Hair follicular keratinocyte (primary cell): ENCODE measurements at places on chromosomes 16 and 17. TPM values are rescaled to one million over a fixed set of nuclear protein-coding genes. Genes with fewer than 3 reads are reported as not detected.

Gene TSC2
- total RNA-seq: 22.3 and 23.4 TPM in 2 replicates

Gene ABCC12
- not detected in 2 replicates for total RNA-seq

Gene ATP2A3
- total RNA-seq: 0.27 and 0.62 TPM in 2 replicates

Gene NXPH3
- 0.08 and 0.38 TPM in 2 replicates for total RNA-seq

Gene NPTX1
- total RNA-seq: 0.08 and 0.15 TPM in 2 replicates

Gene GOSR1
- total RNA-seq: 16.3 and 17.8 TPM in 2 replicates

Gene PRR15L
- total RNA-seq: not detected in 2 replicates

Gene NHERF2
- total RNA-seq: 7.6 and 7.9 TPM in 2 replicates

Gene UTS2R
- total RNA-seq: not detected in 2 replicates

Gene SLC9A5
- total RNA-seq: 0.65 and 1.2 TPM in 2 replicates

Gene SLC12A3
- total RNA-seq: 0.08 TPM in 1 of 2 replicates, not detected in the other

Gene FOXC2
- 0.49 TPM in 1 of 2 replicates, not detected in the other for total RNA-seq

Gene PYDC1
- total RNA-seq: not detected in 2 replicates

Gene MBTD1
- 1.9 and 3.9 TPM in 2 replicates for total RNA-seq

Gene JPH3
- not detected in 2 replicates for total RNA-seq

Gene LRRC3C
- not detected in 2 replicates for total RNA-seq

Gene LGALS9B
- total RNA-seq: 0.78 and 3.1 TPM in 2 replicates

Gene ABCC6
- not detected in 2 replicates for total RNA-seq

Gene OR2C1
- not detected in 2 replicates for total RNA-seq

Gene FN3K
- 0.34 and 1.0 TPM in 2 replicates for total RNA-seq

Gene KCNH6
- total RNA-seq: not detected in 2 replicates

Gene SYNGR3
- 0.68 and 5.4 TPM in 2 replicates for total RNA-seq

Gene SLC16A6
- 0.04 TPM in 1 of 2 replicates, not detected in the other for total RNA-seq

Gene DOC2B
- not detected in 2 replicates for total RNA-seq

Gene SDK2
- total RNA-seq: 8.5 and 24.7 TPM in 2 replicates

Gene CTF1
- 0.57 and 4.2 TPM in 2 replicates for total RNA-seq

Gene TBC1D3H
- total RNA-seq: not detected in 2 replicates

Gene FLOT2
- 94.7 and 97.4 TPM in 2 replicates for total RNA-seq

Gene CCDC144A
- 0.38 and 0.70 TPM in 2 replicates for total RNA-seq

Gene TRPV2
- total RNA-seq: 2.0 TPM in 1 of 2 replicates, not detected in the other

Gene CA5A
- total RNA-seq: not detected in 2 replicates

Gene CCL1
- total RNA-seq: not detected in 2 replicates

Gene UBE2I
- 46.2 and 58.3 TPM in 2 replicates for total RNA-seq

Gene PPM1E
- under 0.01 and 0.04 TPM in 2 replicates for total RNA-seq

Gene KRTAP9-8
- total RNA-seq: not detected in 2 replicates

Gene RHBDF1
- 15.0 and 31.4 TPM in 2 replicates for total RNA-seq

Gene MT1E
- 18.8 and 161 TPM in 2 replicates for total RNA-seq

Gene ZSWIM7
- total RNA-seq: 15.6 and 20.3 TPM in 2 replicates

Gene SLC5A10
- total RNA-seq: not detected in 2 replicates

Gene DCXR
- 118 and 135 TPM in 2 replicates for total RNA-seq

Gene ST6GALNAC2
- 62.4 and 139 TPM in 2 replicates for total RNA-seq

Gene KRTAP1-5
- not detected in 2 replicates for total RNA-seq

Gene PRSS27
- total RNA-seq: 0.31 and 0.76 TPM in 2 replicates

Gene KCNJ18
- total RNA-seq: not detected in 2 replicates

Gene ALDH3A1
- 1.6 and 1.9 TPM in 2 replicates for total RNA-seq

Gene ABCA9
- 0.15 and 0.23 TPM in 2 replicates for total RNA-seq

Gene PERCC1
- 0.16 TPM in 1 of 2 replicates, not detected in the other for total RNA-seq

Gene ABI3
- total RNA-seq: not detected in 2 replicates

Gene SEZ6
- total RNA-seq: not detected in 2 replicates

Gene KCNJ2
- total RNA-seq: 0.08 TPM in 1 of 2 replicates, not detected in the other

Gene TPSD1
- not detected in 2 replicates for total RNA-seq
